ENCODE measurements at places on chromosomes 16 and 17.

- DNase-seq, result no peak
Measured at GRCh38 chr16:66364117-66364958, 2.2 kb upstream of the CDH5 start.

- DNase-seq, result no peak
Measured at GRCh38 chr16:8342276-8342675, 248.0 kb downstream of the TMEM114 start.

DNA sequence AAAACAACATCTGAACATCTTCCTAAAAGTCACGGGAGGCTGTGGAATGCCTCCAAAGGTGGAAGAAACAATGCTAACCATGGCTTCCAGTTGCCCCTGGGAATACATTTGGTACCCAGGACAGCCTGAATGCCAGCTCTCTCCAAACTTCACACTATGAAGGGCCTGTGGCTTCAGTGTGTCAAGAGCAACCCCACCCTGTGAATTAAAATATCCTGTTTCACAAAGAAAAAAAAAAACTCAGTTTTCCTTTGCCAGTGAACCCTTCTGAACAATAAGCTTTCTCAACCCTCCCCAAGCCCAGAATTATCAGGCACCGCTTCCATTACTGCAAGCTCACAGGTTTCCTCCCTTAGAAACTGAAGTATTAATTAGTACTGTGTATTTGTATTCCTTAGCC is 69.8 kb downstream of the SLC39A11 start:
- DNase-seq, result no peak

GRCh38 chr17:33459078-33459940 is 166.2 kb upstream of the ASIC2 start:
- no peak for DNase-seq

DNA sequence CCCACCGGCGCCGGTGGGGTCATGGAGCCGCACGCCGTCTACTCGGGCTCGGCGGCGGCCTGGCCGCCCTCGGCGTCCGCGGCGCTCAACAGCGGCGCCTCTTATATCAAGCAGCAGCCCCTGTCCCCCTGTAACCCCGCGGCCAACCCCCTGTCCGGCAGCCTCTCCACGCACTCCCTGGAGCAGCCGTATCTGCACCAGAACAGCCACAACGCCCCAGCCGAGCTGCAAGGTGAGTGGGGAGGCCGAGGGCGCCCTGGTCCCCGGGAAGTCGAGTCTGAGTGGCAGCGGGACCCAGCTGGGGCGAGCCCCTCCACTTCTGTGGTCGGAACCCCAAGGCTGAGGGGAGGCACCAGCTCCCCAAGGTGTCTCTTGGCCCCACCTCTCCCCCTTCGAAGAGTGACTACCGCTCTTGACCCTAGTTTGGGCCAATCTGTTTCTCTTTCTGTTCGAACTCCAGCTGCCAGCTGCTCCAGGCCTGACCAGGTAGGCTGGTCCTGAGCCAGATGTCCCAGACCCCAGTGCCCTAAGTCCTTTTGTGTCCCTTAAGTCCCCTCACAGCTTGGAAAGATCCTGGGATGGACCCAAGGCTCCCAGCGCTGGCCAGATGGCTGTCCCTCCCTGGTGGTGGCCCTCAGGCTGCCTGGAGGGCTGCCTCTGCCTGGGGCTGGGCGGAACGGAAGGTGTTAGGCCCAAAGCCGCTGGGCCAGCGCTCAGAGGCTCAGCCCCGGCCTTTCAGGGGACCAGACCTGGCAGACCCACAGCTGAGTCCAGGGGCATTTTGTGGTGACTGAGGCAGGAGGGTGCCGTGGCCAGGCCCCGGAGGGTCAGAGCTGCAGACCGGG is 1.2 kb downstream of the FOXF1 start:
- DNase-seq, result no peak

- DNase-seq, result no peak
Measured at GRCh38 chr16:801584-802363, 1.2 kb upstream of the GNG13 start.

DNA sequence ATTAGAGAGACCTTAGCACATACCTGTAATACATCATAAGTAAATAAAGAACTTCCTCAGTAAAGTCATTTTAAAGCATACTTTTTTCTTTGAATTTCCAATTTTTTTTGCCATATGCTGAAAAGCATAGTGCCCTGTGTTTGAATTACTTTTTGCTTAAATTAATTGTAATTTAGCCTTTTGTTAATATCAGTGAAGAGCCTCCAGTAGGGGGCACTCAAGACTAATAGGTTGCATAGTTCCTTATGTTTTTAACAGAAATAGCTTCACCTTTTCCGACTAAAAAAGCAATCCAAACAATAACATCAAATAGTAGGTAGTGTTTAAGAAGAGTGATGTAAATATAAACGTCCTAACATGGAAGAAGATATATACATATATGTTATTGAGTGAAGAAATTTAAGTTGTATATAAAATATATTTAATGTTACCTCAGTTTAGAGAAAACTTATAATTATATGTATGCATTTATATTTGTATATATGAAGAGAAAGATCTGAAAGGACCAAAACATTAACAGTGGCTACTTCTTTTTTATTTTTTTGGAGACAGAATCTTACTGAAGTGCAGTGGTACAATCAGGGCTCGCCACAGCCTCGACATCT is 18.6 kb downstream of the RAD51C start:
- peak; percentile 30 for DNase-seq

DNA sequence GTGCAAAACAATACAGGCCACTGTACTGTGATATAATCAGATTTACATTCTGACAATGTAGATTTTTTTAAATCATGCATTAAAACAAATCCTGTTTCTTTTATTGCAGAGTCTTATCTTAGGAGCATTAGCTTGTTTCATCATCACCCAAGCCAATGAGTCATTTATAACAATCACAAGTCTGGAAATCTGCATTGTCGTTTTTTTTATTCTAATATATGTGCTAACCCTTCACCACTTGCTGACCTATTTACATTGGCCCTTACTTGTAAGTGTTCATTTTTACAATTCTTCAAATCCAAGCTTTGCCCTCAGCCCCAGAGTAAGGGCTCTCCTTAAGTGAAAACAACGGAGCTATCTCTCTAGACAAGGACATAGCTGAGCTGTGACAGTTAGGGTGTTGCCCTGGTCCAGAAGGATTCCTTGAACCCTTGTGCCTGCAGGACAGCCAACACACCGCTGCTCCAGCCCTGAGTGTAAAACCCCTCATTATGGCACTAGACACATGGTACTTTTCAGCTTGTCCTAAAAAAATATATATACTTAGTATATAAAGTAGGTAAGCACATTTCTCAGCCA is 3.7 kb downstream of the CMTM1 start:
- DNase-seq, result no peak

- no peak for DNase-seq
Measured at GRCh38 chr17:78806451-78806850, 24.4 kb upstream of the CYTH1 start.

DNA sequence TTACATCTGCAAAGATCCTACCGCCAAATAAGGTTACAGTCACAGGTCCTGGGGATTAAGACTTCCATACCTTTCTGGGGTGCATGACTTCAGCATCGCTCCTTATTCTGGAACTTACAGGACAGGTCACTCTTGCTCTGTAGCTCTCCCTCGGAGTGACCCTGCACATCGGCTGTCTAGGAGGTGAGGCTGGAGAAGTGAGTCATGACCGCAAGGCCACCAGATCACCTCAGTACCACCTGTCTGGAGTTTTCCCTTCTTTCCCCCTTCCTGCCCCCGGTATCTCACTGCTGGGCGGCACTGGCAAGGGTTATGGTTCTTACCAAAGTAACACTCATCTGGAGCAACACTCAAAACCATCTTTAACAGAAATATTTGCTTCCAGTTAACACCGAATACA is 374.8 kb downstream of the SLC39A11 start:
- DNase-seq, result no peak

DNA sequence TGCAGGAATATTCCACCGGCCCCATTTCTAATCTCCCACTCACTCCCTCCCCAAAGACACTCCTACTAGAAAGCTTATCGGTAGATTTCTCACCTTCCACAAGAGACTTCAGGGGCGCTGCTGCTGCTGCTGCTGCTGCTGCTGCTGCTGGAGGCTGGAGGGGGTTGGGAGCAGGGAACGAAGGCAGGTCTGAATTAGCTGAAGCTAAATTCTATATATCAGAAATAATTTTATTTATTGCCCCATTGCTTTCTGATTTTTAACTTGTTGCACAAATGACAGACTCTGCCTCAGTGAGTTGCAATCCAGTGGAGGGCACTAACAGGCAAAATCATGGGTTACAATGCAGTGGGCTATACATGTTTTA is 25.8 kb upstream of the HLF start:
- peak; percentile 11 for DNase-seq

DNA sequence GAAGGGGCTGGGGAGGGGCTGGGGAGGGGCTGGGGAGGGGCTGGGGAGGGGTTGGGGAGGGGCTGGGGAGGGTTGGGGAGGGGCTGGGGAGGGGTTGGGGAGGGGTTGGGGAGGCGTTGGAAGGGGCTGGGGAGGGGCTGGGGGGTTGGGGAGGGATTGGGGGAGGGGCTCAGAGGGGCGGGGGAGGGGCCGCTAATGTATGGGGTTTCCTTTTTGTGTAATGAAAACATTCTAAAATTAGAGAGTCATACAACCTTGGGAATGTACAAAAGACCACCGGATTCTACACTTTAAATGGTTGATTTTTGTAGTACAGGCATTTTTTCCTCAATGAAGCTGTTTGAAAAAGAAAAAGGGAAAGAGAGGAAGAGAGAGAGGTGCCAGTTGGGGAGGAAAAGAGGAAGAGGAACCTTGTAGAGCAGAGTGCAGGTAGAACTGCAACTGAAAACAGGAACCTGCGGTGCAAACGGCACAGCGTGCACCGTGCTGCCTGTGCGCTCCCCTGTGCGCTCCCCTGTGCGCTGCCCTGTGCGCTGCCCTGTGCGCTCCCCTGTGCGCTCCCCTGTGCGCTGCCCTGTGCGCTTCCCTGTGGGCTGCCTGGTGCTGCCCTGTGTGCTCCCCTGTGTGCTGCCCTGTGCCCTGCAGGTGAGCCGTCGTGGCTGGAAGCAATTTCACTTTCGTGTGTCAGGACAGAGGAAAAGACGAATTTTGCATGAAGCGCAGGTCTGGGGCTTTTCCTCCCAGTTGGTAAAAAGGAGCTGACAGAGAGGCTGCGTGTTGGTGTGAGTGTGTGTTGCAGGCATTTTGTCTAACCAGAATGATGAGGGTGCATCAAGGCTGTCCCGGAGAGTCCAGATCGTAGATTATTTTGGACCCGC is 40.8 kb downstream of the METRNL start:
- DNase-seq, result no peak

GRCh38 chr17:43334738-43335402 is 63.9 kb upstream of the ARL4D start:
- no peak for DNase-seq

All from activated CD4-positive, alpha-beta T cell treated with anti-CD3 and anti-CD28 coated beads, Interleukin-2, amount 50 U/mL, for 1 hour (primary cell).